ENCODE measurements at places on chromosomes 13 and 19. TPM values are rescaled to one million over a fixed set of nuclear protein-coding genes. Genes with fewer than 3 reads are reported as not detected.

The VSTM1 gene
- not detected for total RNA-seq

DNA sequence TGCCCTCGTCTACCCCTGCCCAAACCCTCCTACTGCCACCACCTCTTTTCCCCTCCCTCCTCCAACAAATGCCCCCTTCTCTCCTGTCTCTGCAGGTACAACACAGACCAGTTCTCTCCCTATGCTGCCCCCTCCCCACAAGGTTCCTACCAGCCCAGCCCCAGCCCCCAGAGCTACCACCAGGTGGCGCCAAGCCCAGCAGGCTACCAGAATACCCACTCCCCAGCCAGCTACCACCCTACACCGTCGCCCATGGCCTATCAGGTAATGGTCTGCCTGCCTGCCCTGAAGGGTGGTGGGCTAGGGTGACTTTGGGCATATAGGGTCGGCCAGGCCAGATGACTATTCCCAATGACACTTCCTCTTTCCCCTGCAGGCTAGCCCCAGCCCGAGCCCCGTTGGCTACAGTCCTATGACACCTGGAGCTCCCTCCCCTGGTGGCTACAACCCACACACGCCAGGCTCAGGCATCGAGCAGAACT lies 6.5 kb upstream of the TIMM50 start:
- no peak overlapping the region for H3K4me3 ChIP-seq
- H3K36me3 ChIP-seq = no peaks in the 10 kb centered on the region
- no peak overlapping the region for H3K27ac ChIP-seq

The OR7A5 gene
- 0.27 TPM for total RNA-seq

DNA sequence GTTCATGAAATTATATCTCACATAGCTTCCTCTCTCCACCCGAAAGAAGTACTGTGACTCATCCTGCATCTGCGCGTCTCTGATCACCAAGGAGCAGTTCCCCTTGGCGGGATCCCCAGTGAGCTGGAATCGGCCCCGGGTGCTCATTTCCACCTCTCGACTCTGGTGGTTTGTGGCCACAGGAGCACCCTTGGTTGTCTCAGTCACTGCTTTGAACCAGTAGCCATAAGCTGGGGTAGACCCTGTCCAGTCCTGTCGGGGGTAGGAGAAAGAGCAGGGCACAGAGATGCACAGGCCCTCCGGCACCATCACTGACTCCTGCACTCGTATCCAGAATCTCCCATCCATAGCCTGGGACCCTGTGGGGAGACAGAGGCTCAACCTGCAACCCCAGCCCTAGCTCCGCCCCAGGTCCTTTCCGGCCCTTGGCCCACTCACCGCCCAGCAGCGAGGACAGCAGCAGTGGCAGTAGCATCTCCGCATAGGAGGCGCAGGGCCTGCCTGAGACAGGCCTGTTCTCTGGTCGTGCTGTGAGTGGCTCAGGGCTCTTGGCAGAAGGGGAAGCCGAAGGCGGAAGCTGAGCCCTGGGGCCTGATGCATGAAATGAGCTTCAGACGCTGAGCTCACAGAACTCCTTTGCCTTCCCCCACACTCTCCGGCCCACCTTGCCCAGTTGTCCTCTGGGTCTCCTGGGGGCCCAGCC lies at the start of gene SIGLEC10:
SIGLEC10 (minus strand) TSS at position 536 of the 703 bp plus-strand sequence; CDS start at position 475, 61 bp downstream.
- H3K4me1 ChIP-seq = no peaks in the 10 kb centered on the region
- no peaks in the 10 kb centered on the region for H3K36me3 ChIP-seq
- H3K27me3 ChIP-seq = no peaks in the 10 kb centered on the region
- no peak within 1 kb of the TSS for H3K4me3 ChIP-seq
- no peak for DNase-seq
- H3K27ac ChIP-seq = no peak within 1 kb of the TSS

The CERS1 gene
- total RNA-seq = 1.2 TPM

GRCh38 chr19:46755853-46756543 lies 9.7 kb upstream of the STRN4 start:
- no peak overlapping the region for H3K27ac ChIP-seq
- H3K36me3 ChIP-seq = no peaks in the 10 kb centered on the region
- H3K27me3 ChIP-seq = no peaks in the 10 kb centered on the region
- no peak for DNase-seq
- peaks cover 7% of the 10 kb centered on the region for H3K4me1 ChIP-seq

The PABPC3 gene
- total RNA-seq = 0.14 TPM

GRCh38 chr19:15014579-15014978 lies 34.7 kb upstream of the CASP14 start:
- no peaks in the 10 kb centered on the region for H3K4me1 ChIP-seq
- H3K27ac ChIP-seq = no peak overlapping the region
- no peak for DNase-seq
- H3K27me3 ChIP-seq = peaks cover 16% of the 10 kb centered on the region

DNA sequence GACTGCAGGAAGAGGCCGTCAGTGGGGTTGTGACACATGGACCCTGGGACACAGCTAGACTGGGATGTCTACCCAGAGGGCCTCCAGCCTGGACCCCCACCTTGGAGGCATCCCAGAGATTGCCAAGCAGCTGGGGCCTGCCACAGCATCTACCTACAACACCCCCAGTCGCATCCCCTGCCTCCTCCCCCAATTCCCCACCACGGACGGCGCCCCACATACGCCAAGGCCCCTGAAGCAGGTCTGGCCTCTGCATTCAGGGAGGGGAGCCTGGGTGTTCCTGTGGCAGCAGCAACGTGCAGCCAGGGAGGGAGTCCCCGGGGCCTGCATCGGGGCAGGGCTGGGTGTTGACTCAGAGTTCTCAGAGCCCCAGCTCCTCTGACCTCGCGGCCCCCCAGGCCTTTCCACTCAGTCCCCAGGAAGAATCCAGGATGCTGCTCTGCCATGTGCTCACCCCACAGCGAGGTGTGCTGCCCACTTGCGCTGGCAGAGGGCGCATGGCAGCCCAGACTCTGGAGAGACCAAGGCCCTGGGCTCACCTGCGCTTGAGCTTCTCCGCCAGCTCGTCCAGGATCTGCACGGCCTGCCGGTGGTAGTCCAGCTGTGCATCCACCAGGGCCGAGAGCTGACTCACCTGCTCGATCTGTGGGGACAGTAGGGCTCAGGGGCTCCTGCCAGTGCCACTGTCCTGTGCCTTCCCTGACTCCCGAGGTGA lies 19.6 kb downstream of the MPND start:
- H3K4me1 ChIP-seq = peaks cover 16% of the 10 kb centered on the region
- peaks cover 87% of the 10 kb centered on the region for H3K36me3 ChIP-seq
- H3K27ac ChIP-seq = no peak overlapping the region
- no peak overlapping the region for H3K4me3 ChIP-seq
- H3K27me3 ChIP-seq = no peaks in the 10 kb centered on the region

The ZNF177 gene
- total RNA-seq = 5.0 TPM

DNA sequence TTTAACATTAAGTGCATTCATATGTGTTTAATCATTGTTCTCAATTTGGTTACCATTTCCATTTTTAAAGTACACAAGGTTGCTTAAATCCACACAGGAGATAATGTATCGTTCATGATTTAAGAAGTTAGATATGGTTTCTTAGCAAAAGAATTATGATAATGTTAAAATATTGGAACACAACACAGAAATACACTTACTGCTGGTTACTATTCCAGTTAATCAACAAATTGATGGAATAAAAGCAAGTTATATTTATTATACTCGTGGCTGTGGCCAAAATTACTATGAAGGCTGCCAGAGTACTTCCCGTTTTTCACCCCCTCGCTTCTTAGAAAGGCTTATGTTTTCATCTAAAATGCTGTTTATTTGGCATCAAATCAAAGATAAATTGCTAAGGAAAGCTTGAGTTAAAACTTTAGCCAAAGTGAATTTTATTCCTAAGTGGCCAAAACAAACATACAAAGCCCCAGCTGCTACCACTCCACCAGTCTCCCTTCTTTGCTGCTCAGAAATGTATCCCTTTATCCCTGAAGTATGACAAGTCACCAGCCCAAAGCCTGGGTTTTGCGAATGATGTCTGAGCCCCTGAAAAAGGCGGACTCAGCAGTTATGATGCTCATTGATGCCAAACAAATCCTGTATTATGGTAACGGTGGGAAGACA lies 27.7 kb downstream of the LCP1 start:
- H3K36me3 ChIP-seq = no peaks in the 10 kb centered on the region
- H3K4me3 ChIP-seq = no peak overlapping the region
- H3K27ac ChIP-seq = no peak overlapping the region
- no peak for DNase-seq
- H3K4me1 ChIP-seq = no peaks in the 10 kb centered on the region

DNA sequence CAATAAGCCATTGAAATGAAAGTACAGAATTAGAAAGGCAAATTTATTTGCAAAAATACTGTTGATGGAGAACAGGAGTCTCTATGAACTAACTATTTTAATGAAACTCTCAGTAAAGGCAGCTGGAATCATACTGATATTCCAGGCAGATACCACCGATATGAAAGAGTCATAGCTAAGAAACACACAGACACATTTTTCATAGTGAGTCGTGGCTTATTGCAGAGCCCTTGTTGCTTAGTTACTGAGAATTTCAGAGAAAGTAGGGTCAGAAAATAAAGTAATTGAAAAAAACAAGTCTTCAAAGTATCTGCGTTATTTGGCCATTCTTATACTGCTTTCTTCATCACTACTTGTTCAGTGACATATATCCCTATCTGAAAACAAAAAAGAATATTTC lies 1890.9 kb downstream of the PCDH9 start:
- no peaks in the 10 kb centered on the region for H3K4me1 ChIP-seq
- H3K36me3 ChIP-seq = no peaks in the 10 kb centered on the region
- H3K4me3 ChIP-seq = no peak overlapping the region
- DNase-seq = no peak

DNA sequence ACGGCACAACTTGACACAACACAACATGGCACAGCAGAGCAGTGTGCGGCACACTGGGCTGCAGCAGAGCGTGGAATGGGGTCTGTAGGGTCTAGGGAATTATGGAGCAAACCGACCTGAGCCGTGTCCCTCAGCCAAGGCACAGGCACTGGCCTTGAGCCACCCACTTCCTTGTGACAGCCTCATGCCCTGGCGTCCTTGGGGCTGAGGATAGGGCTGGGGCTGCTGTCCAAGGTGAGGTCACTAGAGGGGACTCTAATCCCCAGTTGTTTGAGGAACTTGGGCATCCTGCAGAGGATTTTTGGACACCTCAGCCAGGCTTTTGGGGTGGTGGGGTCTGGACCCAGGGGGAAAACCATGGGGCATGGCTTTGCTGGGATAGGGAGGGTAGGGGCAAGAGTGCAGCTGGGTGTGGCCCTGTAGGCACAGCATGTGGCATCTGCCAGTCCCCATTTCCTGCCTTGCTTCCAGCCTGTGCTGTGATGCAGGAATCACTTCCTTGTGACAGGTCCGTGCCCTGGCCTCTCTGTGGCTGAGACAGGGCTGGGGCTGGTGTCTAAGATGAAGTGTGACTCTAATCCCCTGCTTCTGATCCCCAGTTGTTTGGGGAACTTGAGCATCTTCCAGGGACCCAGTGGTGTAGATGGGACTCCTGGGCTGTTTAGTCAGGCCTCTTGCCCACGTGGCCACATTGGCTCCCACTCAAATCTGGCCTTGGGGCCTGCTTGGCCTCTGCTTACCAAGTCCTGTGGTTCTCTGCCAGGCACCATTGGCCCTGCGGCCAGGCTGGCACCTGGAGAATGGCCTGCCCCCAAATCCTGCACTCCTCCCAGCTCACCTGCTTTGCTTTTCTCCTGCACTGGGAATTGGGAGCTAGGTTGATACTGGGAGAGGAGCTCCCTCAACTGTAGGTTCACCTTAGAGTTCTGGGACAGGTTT lies 78.5 kb downstream of the SCGB2B2 start:
- no peaks in the 10 kb centered on the region for H3K27me3 ChIP-seq
- no peaks in the 10 kb centered on the region for H3K36me3 ChIP-seq
- no peak overlapping the region for H3K4me3 ChIP-seq
- no peak for DNase-seq
- no peak overlapping the region for H3K27ac ChIP-seq
- no peaks in the 10 kb centered on the region for H3K4me1 ChIP-seq

DNA sequence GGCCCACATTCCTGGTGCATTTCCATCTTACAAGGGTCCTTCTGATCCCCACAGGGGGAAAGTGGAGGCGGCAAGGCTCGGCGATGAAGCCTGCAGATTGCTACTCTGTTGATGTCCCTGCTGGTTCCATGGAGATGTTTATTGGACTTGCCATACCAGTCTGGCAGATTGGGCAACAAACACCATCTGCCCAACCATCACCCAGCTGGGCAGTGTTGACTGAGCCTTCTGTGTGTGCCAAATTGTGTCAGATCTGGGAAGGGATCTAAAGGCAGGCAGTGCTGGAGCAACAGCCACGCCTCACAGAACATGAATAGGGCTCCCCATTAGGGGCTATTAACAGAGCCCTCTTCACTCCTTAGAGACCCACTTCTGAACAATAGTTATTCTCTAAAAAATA lies 35.0 kb downstream of the FLT1 start:
- H3K36me3 ChIP-seq = no peaks in the 10 kb centered on the region
- H3K27me3 ChIP-seq = peaks cover 8% of the 10 kb centered on the region
- no peak for DNase-seq
- H3K4me3 ChIP-seq = no peak overlapping the region

DNA sequence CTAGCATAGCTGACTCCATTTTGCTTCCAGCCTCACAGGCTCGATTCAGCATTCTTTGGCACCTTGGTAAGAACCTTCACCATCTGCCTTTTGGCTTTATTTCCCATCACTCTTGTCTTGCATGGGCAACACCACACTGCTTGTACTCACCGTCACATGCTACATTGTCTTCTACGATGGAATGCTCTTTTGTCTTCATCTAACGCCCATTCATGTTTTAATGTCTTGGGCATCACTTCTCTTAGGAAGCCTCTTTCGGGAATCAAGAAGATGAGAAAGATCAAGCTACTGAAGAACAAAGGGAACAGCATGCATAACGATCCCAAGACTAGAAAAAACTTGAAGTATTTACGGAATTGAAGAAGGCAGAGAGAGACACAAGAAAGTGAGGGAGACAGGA lies 5.7 kb upstream of the RPL21 start:
- no peak overlapping the region for H3K27ac ChIP-seq
- no peaks in the 10 kb centered on the region for H3K27me3 ChIP-seq
- H3K4me1 ChIP-seq = peaks cover 9% of the 10 kb centered on the region
- no peak for DNase-seq

The CD209 gene
- total RNA-seq = 15.9 TPM

GRCh38 chr13:113210833-113211232 lies 1.4 kb downstream of the CUL4A start:
- no peak overlapping the region for H3K4me3 ChIP-seq
- H3K36me3 ChIP-seq = no peaks in the 10 kb centered on the region
- peaks cover 30% of the 10 kb centered on the region for H3K4me1 ChIP-seq
- no peaks in the 10 kb centered on the region for H3K27me3 ChIP-seq
- no peak overlapping the region for H3K27ac ChIP-seq
- DNase-seq = no peak
